ENCODE measurements at places on chromosomes 13 and 19. TPM values are rescaled to one million over a fixed set of nuclear protein-coding genes. Genes with fewer than 3 reads are reported as not detected.

RXFP2 gene
- total RNA-seq, result not detected

FFAR1 gene
- total RNA-seq, result not detected

FGF22 gene
- not detected for total RNA-seq

CEACAM3 gene
- total RNA-seq, result not detected

OBI1 gene
- 7.2 TPM for total RNA-seq
